ENCODE measurements at places on chromosomes 12 and 14.
A peak's percentile ranks its signal among the peaks of the same experiment; 100 is the strongest.

DNA sequence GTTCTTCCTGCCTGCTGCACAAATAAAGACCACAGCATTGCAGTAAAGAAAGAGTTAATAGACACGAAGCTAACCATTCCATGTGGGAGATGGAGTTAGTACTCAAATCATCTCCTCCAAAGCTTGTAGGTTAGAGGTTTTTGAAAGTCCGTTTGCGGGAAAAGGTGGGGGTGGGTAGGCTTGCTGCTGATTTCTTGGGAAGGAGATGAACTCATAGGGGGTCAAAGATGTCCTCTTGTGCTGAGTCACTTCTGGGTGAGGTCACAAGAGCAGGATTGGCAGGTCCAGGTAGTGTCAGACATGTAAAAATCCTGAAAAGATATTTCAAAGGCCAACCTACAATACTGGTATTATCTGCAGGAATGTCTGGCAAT, 66.4 kb downstream of the PTHLH start:
- no peak for DNase-seq

- DNase-seq: no peak
These were observed 20.6 kb downstream of the JAG2 start for GRCh38 chr14:105147671-105148603.

DNA sequence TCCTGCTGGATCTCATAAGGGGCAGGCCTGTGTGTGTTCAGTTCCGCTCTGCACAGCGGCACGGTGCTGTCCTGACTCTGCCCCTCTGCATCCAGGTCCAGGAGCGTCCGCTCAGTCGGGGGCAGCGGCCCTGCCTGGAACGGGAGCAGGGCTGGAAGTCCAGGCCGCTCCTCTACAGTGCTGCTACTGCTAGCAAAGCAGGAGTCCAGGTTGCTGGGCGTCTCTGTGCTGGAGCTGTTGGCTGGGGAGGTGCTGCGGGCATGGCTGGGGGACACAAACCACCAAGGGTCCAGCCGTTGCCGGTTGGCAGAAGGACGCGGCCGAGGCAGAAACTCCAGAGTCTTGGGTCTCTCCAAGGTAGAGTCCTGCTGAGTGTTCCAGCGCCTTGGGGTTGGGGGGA, 78.9 kb downstream of the MAP3K9 start:
- no peak for DNase-seq

DNA sequence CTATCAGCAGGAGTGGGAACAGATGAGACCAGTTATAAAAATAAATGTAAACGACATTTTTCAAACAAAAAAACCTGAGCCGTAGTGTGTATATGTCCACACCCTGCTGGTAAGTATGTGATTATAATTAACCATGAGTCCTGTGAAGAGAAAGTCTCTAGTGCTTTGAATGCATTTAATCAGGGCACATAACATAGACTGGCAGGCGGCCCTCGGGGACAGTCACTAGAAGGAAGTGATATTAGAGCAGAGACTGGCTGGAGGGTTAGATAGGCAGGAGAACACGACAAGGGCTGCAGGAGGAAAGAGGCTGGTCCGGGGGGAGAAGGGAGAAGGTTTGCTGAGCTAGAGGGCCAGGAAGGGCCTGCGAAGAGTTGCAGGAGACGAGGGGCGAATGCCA, 23.8 kb upstream of the ELK3 start:
- DNase-seq: no peak

GRCh38 chr12:94644141-94644979, 6.0 kb downstream of the TMCC3 start:
- DNase-seq: peak; percentile 44

- DNase-seq: no peak
These were observed 195.7 kb downstream of the RBM19 start for GRCh38 chr12:113770389-113770865.

- DNase-seq: peak; percentile 51
These were observed 59.2 kb upstream of the TSPAN8 start for GRCh38 chr12:71216725-71217579.

Measured in fibroblast of skin of scalp (primary cell).